CD4-positive, alpha-beta T cell (primary cell): ENCODE measurements at places on chromosomes 11 and 22. TPM values are rescaled to one million over a fixed set of nuclear protein-coding genes. Genes with fewer than 3 reads are reported as not detected.

- no peak overlapping the region for H3K4me3 ChIP-seq
- H3K36me3 ChIP-seq = no peaks in the 10 kb centered on the region
- H3K4me1 ChIP-seq = no peaks in the 10 kb centered on the region
These were observed 51.0 kb upstream of the SC5D start for GRCh38 chr11:121241343-121242211.

DNA sequence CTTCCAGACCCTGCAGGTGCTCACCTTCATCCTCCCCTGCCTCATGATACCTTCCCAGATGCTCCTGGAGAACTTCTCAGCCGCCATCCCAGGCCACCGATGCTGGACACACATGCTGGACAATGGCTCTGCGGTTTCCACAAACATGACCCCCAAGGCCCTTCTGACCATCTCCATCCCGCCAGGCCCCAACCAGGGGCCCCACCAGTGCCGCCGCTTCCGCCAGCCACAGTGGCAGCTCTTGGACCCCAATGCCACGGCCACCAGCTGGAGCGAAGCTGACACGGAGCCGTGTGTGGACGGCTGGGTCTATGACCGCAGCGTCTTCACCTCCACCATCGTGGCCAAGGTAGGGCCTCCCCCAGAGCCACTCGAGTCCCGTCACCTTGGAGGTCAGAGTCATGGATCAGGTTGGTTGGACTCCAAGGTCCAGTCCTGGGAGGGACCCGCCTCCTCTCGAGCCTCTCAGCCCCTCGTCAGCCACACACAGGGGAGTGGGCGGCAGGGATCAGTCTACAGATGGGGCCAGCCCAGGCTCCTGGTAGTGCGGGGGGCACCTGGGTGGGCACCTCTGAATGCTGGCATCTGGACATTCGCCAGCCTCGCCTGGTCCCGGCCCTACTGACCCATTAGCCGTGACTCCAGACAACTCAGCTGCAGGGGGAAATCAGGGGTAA is 34.8 kb upstream of the SLC22A12 start:
- H3K36me3 ChIP-seq = no peaks in the 10 kb centered on the region
- H3K4me3 ChIP-seq = no peak overlapping the region
- no peaks in the 10 kb centered on the region for H3K4me1 ChIP-seq
- no peak for DNase-seq
- H3K27me3 ChIP-seq = no peaks in the 10 kb centered on the region

DNA sequence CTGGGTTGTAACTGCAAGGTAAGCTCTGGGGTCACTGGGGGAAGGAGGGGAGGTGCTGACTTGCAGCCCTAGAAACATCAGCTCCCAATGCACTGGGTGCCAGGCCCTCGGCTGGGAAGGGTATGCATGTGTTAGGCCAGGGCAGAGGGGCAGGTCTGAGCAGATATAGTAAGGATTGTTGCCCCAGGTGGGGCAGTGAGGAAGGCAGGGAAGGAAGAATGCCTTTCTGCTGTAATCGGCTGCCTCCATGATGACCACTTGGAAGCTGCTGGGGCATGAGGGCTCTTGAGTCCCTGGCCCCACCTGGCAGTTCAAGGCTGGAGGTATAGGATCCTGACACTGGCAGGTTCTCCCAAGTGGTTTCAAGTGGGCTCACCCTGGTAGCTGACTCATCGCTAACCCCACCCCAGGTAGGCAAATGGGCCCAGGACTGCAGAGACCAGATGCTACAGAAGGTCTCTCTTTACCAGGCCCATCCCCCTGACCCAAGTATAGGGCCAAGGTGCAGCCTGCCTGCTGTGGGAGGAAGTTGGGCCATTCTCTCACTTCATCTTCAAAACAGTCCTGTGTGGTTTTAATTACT is 56.7 kb downstream of the TIMP3 start:
- no peak for DNase-seq
- H3K27ac ChIP-seq = no peak overlapping the region
- no peaks in the 10 kb centered on the region for H3K36me3 ChIP-seq
- H3K27me3 ChIP-seq = no peaks in the 10 kb centered on the region

Gene SMC1B
- not detected for total RNA-seq

Gene C11orf21
- total RNA-seq = 71.2 TPM

- DNase-seq = no peak
- H3K4me1 ChIP-seq = peaks cover 64% of the 10 kb centered on the region
- H3K36me3 ChIP-seq = no peaks in the 10 kb centered on the region
- no peaks in the 10 kb centered on the region for H3K27me3 ChIP-seq
- H3K4me3 ChIP-seq = no peak overlapping the region
- H3K27ac ChIP-seq = no peak overlapping the region
These were observed 14.6 kb upstream of the FCHSD2 start for GRCh38 chr11:73156686-73157085.

DNA sequence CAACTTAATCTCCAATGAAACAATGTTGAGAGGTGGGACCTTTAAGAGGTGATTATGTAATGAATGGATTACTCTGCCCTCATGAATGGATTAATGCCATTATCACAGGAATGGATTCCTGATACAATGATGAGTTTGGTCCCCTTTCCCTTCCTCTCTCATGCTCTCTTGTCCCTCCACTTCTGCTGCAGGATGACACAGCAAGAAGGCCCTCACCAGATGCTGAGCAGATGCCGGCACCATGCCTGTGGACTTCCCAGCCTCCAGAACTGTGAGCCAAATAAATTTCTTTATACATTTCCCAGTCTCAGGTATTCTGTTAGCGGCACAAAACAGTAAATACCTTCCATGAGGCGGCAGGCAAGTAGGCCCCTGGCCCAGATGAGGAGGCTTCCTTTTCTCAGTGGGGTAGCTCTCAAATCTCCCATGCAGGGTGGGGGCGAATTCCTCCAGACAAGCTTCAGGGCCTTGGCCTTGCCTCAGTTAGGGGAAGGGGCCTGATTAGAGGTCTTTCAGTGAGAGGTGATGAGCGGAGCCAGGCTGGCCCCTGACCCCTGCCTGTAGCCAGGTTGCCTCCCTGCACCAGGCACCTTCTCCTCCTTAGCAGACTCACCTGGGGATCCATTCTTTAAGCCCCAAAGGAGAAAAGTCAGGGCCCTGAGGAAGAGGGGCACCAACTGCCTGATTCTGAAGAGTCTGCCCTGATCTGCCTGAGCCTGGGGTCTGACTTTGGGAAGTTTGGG is 86.0 kb downstream of the RRM1 start:
- H3K27me3 ChIP-seq = no peaks in the 10 kb centered on the region
- no peaks in the 10 kb centered on the region for H3K36me3 ChIP-seq
- no peak overlapping the region for H3K27ac ChIP-seq

- H3K4me3 ChIP-seq = no peak overlapping the region
- DNase-seq = no peak
- H3K4me1 ChIP-seq = no peaks in the 10 kb centered on the region
- H3K36me3 ChIP-seq = no peaks in the 10 kb centered on the region
- H3K27ac ChIP-seq = no peak overlapping the region
- H3K27me3 ChIP-seq = no peaks in the 10 kb centered on the region
These were observed 191.6 kb upstream of the CCDC90B start for GRCh38 chr11:83477772-83478171.

Gene HOATZ
- not detected for total RNA-seq

DNA sequence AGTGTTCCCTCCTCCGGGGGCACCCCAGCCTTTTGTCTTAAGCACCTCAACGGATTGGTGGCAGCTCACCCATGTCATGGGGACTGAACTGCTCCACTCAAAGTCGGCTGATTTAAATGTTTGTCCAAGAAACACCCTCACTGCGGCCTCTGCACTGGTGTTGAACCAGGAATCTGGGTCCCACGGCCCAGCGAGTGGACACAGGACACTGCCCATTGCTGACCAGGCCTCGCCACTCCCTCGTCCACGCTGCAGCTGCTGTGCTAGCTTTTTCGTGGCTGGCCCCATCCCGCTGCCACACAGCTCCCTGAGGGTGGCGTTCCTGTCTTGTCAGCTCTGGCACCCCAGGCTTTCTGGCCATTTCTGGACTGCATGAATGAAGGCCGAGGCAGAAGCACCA is 646.2 kb downstream of the BRD1 start:
- H3K4me3 ChIP-seq = no peak overlapping the region
- H3K4me1 ChIP-seq = no peaks in the 10 kb centered on the region
- H3K36me3 ChIP-seq = no peaks in the 10 kb centered on the region
- DNase-seq = no peak
- no peak overlapping the region for H3K27ac ChIP-seq
- H3K27me3 ChIP-seq = no peaks in the 10 kb centered on the region
